Pulmonary artery endothelial cell (primary cell): ENCODE measurements at places on chromosomes 5 and 9.

GRCh38 chr5:138819081-138819480 is 56.1 kb downstream of the LRRTM2 start:
- no peak for DNase-seq

- no peak for DNase-seq
Observed at GRCh38 chr5:102290004-102290403, 6.1 kb downstream of the SLCO4C1 start.

DNA sequence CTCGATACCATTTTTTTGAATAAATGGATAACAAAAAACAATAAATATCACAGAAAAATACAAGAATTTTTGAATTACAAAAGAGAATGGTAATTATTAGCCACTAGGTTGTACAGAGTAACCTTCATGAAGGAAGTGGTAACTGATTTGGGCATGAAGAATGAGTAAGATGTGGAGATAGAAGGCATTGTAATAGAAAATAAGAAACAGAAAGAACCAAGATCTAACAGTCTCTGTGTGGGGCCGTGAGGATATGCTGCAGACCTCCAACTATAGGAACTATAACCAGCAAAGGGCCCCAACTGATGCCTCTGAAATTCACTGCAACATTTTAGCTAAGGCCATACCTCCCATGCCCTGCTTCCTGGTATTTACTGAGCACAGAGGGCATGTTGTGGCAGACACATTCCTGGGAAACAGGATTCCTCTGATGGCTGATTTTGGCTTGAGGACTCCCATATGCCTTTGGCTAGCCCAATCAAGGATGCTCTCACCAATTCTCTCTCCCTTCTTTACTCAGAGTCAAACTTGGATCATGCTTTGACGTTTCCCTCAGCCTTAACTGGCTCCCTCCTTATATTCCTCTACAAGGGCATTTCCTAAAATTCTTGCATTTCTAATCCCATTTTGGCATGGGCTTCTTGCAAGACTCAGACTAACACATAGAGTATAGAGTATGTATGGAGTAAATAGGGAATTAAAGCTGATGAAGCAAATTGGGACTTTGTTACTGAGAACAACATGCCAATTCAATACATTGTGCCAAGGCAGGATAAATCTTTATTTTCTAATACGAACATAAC is 208.9 kb downstream of the PDE4D start:
- DNase-seq: no peak

- DNase-seq: no peak
Observed at GRCh38 chr9:134995792-134996120, 78.0 kb upstream of the FCN1 start.

DNA sequence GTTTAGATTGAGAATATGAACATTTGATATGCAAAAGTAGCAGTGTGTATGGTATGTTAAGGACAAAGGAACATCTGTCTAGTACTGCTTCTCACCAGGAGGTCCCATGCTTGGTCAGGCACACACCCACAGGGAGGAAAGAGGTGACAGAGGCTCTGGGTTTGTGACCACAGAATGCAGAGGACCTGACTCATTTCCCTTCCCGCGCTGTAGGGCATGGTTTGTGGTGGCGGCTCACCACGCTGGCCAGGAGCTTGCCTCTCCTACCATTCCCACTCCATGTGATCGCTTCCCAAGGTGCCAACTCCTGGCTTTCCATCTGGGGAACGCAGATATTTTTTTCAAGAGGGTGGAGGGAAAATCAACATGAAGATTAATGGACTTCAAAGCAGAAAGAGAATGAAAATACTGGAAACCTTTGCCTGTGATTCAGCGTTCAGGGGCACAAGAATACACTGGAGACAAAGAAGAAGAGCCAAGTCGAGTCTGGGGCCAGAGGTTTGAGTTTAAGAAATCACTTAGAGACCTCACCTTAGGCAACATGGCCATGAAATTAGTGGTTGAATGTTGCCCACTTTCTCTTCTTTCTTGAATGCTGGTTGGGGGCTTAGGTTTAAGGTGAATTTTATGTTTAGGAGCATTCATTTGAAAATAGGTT is 477.8 kb downstream of the CCDC171 start:
- DNase-seq: no peak

DNA sequence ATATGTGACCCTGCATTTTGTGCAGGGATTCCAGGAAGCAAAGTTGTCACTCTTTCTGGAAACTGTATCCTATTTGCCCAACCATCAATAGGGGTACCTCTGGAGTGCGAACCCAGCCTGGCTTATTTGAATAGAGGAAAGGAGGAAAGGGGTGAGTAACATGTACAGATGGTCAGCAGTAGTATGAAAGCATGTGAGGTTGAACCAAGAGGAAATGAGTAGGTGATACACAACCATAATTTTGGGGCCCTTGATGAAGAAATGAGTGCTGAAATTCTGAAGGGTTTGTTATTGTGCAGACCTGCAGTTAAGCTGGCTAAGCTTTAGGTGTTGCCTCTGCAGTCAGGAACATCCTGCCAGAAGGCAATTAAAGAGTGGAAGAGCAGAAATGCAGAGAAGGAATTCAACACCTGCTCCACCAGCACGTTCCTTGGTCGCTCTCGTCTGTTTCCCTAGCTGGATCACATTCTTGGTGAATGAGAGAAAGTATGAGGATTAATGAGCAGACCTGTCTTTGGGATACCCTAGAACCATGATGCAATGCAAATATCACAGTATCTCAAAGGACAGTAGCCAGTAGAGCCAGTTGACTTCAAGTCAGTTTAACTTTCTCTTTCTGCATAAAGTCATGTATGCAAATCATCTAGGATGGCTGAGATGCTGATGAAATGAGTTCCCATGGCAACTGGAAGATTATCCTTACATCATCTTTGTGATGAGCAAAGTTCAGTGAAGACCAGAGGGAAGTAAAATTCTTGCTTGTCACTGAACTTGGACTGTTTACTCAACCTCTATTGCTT is 13.2 kb upstream of the IL12B start:
- DNase-seq: no peak

DNA sequence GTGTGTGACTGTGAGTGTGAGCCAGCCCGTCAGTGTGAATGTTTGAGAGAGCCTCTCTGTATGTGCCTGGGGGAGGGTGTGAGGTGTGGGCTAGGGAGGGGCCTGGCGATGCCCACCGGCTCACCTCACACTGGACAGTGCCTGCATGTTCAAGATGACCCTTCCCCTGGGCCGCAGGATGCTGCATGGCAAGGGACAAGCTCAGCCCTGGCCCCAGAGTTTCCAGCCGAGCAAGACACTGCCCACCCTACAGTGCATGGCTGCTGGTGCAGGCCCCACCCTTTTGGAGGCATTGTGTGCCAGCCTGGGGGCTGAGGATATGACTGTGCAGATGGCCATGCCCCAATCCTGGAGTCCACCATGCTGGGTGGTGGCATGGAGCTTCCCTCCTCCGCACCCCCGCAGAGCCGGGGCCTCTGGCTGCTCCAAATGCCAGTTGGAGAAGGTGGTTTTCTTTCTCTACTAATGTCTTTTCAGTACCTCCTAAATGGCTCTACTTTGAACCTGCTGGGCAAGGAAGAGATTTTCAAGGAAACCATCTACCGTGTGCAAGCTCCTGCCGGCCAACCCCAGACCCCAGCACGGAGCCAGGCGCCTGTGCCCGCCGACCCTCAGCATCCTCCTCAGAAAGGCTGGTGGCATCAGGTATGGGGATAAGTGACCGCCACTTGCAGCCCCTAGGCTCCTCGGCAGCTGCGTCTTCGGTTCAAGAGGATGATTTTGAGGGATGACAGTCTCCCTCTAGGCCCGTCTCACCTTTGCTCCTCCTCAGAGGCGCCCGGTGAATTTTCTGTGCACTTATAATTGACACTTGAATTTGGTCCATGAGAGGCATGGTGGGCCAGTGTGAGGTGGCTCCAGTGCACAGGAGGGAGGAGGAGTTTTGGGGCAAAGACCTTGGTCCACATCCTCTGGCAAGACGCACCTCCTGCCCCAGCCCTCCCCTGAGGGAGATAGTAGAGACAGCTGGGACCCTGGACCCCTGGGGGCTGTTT is 27.7 kb downstream of the FGD3 start:
- DNase-seq: no peak

GRCh38 chr9:100070104-100071041 is 28.4 kb downstream of the ERP44 start:
- DNase-seq: no peak

GRCh38 chr5:73687357-73687756 is 61.4 kb downstream of the ARHGEF28 start:
- DNase-seq: no peak

DNA sequence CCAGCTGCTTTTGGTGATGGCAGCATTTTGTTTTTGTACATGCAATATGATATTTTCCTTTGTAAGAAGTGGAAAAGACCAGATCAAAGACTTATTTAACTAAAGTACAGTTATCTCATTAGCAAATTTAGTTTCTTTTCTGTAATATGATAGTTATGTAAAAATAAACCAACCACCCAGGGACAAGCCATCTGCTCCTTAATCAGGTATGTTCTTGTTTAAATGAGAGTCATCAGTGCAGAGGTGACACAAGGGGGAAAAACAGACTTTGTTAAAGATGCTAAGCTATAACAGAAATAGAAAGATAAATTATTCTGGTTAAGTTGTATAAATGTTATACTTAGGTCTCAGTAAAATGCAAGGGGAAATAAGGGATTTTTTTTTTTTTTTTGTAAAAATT is 805.7 kb upstream of the SEMA6A start:
- no peak for DNase-seq

DNA sequence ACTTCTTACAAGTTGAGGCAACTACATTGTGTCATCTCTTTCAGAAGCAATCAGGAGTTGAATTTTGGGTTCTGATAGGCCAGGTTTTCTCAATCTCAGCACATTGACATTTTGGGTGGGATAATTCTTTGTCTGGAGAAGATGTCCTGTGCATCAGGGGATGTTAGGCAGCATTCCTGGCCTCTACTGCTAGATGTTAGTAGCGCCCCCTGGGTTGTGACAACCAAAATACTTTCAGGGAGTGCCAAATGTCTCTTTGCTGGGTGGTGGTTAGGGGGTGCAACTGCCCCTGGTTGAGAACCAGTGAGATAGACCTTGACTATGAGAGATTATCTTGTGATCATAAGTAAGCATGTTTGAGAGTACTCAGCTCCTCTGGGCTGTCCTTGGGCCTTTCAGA is 164.3 kb upstream of the KLF9 start:
- no peak for DNase-seq

DNA sequence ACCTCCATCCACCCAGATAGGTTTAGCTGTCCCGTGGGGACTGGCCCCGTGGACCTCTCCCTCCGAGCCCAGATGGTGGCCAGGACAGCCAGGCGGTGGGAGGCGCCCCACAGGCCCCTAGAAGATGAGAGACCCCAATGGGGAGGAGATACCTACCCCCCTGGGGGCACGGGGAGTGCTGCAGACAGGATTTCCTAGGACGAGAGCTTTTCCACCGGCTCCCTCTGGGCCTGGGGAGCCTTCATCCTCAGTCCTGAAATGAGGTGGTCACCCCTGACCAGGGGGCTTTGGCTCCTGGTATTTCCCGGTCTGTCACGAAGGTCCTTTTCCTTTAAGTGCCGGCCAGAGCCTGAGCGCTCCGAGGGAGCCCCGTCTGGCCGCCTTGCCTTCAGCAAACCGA is 46.8 kb downstream of the MRPL36 start:
- no peak for DNase-seq

GRCh38 chr5:170860818-170861666 is 776 bp upstream of the RANBP17 start:
- no peak for DNase-seq

DNA sequence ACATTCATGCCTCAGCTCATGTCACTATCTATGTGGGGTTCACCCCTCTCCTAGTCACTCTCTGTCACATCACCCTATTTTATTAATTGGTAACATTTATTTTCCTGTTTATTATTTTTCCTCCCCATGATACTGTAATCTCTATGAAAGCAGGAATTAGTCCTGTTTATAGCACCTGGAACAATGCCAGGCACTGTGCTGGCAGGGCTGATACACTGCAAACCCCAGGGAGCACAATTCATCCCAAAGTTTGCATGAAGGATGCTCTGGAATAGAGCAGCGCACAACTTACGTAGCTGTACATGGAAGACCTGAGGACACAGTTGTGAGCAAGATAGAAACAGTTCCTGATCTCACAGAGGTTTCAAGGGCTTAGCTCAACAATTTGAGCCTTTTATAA is 103.2 kb downstream of the NSG2 start:
- DNase-seq: no peak
